ENCODE measurements at places on chromosomes 12 and 14. TPM values are rescaled to one million over a fixed set of nuclear protein-coding genes. Genes with fewer than 3 reads are reported as not detected.

The PLEKHG3 gene
- total RNA-seq = 42.2 TPM

The OVCH1 gene
- 3.1 TPM for total RNA-seq

The NR4A1 gene
- 12.0 TPM for total RNA-seq

The CDCA4 gene
- total RNA-seq = 7.4 TPM

The SYNDIG1L gene
- total RNA-seq = 0.22 TPM

The KRT8 gene
- total RNA-seq = 18.6 TPM

The TAS2R42 gene
- total RNA-seq = not detected

The C14orf39 gene
- not detected for total RNA-seq

The CEP170B gene
- 5.9 TPM for total RNA-seq

The SRRM4 gene
- total RNA-seq = not detected

The PPP1R3E gene
- total RNA-seq = 18.6 TPM

The BMAL2 gene
- 1.7 TPM for total RNA-seq

The KRT83 gene
- total RNA-seq = not detected

The GUCY2C gene
- not detected for total RNA-seq

The CCDC177 gene
- total RNA-seq = not detected

The MANSC1 gene
- total RNA-seq = 17.9 TPM

The LRP1 gene
- 159 TPM for total RNA-seq

The FOXA1 gene
- not detected for total RNA-seq

The DLGAP5 gene
- total RNA-seq = 8.1 TPM

The POC1B gene
- total RNA-seq = 33.6 TPM

The GDF3 gene
- total RNA-seq = 1.1 TPM

The IFI27L1 gene
- 4.4 TPM for total RNA-seq

The LMO3 gene
- 2.5 TPM for total RNA-seq

The SPPL3 gene
- 41.0 TPM for total RNA-seq

The IFI27 gene
- 676 TPM for total RNA-seq

The MYBPC1 gene
- not detected for total RNA-seq

The IL26 gene
- not detected for total RNA-seq

The PMCH gene
- total RNA-seq = not detected

The TTC9 gene
- total RNA-seq = 10.0 TPM

The CLEC4C gene
- total RNA-seq = 1.2 TPM

The RAN gene
- 423 TPM for total RNA-seq

The MUCL1 gene
- not detected for total RNA-seq

The ABCD2 gene
- 2.1 TPM for total RNA-seq

The SIX1 gene
- not detected for total RNA-seq

The FOXN4 gene
- total RNA-seq = not detected

The SDR39U1 gene
- 58.6 TPM for total RNA-seq

The TUNAR gene
- total RNA-seq = 0.69 TPM

The IL31 gene
- not detected for total RNA-seq

The LRP1-AS gene
- total RNA-seq = not detected

The ARHGDIB gene
- 935 TPM for total RNA-seq

The SYNJ2BP gene
- total RNA-seq = 29.1 TPM

The OR4M1 gene
- total RNA-seq = not detected

The INF2 gene
- total RNA-seq = 101 TPM

The KRT81 gene
- total RNA-seq = not detected

The REP15 gene
- total RNA-seq = 3.6 TPM

The B4GALNT1 gene
- 0.79 TPM for total RNA-seq

The ACOT4 gene
- 2.8 TPM for total RNA-seq

The SLC10A1 gene
- total RNA-seq = not detected

The NKX2-8 gene
- total RNA-seq = not detected
